ENCODE measurements at places on chromosomes 1 and 21. TPM values are rescaled to one million over a fixed set of nuclear protein-coding genes. Genes with fewer than 3 reads are reported as not detected.

HNRNPCL1 gene
- not detected for total RNA-seq

ACOT11 gene
- total RNA-seq: 3.4 TPM

PADI2 gene
- total RNA-seq: 25.5 TPM

CELA3A gene
- total RNA-seq: not detected

BRINP2 gene
- total RNA-seq: not detected

AIRE gene
- total RNA-seq: not detected

CAMK1G gene
- not detected for total RNA-seq

OR10Z1 gene
- total RNA-seq: not detected

TACSTD2 gene
- total RNA-seq: 514 TPM

SLC2A5 gene
- total RNA-seq: under 0.01 TPM

U2AF1 gene
- total RNA-seq: 8.4 TPM

S100A7A gene
- total RNA-seq: not detected

CALML6 gene
- 0.43 TPM for total RNA-seq

SLAMF1 gene
- not detected for total RNA-seq

B4GALT2 gene
- 123 TPM for total RNA-seq

MTARC1 gene
- total RNA-seq: 3.1 TPM

EXO5 gene
- 4.1 TPM for total RNA-seq

NKAIN1 gene
- total RNA-seq: 0.24 TPM

DFFB gene
- 4.1 TPM for total RNA-seq

BRINP3 gene
- not detected for total RNA-seq

C8B gene
- not detected for total RNA-seq

ADAMTS4 gene
- total RNA-seq: under 0.01 TPM

KCNE2 gene
- not detected for total RNA-seq

NUP210L gene
- total RNA-seq: 0.24 TPM

VAV3 gene
- 0.96 TPM for total RNA-seq

BEND5 gene
- total RNA-seq: 0.72 TPM
